ENCODE measurements at places on chromosomes 11 and 22.

DNA sequence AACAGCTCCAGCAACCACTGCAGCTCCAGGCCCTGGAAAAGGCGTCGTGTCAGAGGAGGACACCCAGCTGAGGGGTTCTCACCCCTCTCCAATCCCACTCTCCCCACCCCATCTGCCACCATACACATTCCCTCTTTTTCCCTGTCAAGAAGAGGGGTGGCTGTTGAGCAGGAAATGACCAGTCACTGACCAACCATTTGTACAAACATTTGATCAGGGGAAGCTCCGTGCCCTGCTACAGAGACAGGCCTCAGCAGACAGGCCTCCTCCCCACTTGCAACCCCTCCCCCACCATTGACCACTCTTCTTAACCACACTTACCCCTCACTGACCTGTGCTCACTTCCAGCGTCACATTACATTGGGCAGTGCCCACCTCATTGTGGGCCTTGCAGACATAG, 2.3 kb upstream of the VSIG2 start:
- DNase-seq: no peak

- no peak for DNase-seq
Measured at GRCh38 chr11:75733431-75734107, 15.9 kb downstream of the MOGAT2 start.

DNA sequence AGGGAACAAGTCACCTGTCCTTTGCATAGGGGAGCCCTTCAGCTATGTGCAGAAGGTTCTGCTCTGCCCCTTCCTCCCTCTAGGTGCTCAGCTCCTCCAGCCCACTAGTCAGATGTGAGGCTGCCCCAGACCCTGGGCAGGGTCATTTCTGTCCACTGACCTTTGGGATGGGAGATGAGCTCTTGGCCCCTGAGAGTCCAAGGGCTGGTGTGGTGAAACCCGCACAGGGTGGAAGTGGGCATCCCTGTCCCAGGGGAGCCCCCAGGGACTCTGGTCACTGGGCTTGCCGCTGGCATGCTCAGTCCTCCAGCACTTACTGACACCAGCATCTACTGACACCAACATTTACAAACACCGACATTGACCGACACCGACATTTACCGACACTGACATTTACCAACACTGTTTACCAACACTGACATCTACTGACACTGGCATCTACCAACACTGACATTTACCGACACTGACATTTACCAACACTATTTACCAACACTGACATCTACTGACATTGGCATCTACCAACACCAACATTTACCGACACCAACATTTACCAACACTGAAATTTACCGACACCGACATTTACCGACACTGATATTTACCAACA, 71.9 kb upstream of the PPP6R3 start:
- DNase-seq: no peak

- DNase-seq: no peak
Measured at GRCh38 chr11:22786475-22786874, 43.1 kb downstream of the SVIP start.

DNA sequence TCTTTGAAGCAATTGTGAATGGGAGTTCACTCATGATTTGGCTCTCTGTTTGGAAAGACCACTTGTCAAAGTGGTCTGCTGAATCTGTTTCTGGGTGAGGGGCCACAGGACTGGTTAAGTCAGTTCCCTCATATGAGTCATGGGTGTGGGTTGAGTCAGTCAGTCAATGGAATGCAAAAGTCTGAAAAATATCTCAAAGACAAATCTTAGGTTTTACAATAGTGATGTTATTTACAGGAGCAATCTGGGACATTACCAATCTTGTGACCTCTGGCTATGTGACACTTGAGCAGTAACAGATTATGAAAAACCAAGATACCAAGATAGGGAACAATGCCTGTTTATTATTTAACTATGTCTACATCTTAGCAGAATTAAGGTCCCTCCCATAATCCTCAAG, 311.6 kb downstream of the AASDHPPT start:
- no peak for DNase-seq

GRCh38 chr11:77758331-77758730, 62.2 kb downstream of the RSF1 start:
- no peak for DNase-seq

DNA sequence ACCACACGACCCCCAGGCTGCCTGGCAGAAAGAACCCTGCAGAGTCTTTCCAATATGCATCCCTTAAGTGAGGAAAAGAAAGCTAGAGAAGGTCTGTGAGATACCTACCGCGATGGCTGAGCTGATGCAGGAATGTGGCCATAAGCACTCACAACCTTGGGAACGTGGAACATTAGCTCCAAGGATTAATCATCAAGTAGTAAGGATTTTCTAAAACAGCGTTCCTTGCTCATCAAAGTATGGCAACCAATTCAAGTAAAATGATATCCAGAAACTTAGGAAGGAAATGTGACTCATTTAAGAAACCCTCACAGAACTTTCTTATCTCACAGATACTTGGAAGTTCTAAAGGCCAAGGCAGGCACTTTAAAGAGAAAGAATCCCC, 12.8 kb downstream of the PACSIN2 start:
- DNase-seq: no peak

DNA sequence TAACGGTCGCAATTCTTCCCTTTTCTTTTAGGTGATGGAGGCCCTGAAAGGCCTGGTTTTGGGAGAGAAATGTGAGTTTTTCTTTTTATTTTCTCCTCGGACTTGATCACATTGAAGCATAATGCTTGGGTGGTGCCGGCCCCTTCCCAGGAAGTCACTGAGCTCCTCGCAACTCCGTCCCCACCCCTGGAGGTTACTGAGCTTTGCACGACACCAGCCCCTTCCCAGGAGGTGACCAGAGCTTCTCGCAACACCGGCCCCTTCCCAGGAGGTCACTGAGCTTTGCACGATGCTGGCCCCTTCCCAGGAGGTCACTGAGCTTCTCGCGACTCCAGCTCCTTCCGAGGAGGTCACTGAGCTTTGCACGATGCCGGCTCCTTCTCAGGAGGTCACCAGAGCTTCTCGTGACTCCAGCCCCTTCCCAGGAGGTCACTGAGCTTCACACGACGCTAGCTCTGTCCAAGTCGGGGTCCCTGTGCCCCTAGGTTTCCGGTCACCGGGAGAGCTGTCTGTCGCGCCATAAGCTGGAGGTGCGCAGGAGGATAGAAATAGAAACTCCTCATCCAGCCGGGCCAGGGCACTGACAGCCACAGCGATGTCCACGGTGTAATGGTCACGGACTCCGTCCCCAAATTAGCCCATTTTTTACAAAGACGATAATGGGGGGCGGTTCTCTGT, 586.4 kb downstream of the BRD1 start:
- no peak for DNase-seq

GRCh38 chr22:46212195-46212594, 37.9 kb downstream of the CDPF1 start:
- no peak for DNase-seq

GRCh38 chr11:554428-555226, 5.9 kb downstream of the LMNTD2 start:
- DNase-seq: peak; percentile 44

DNA sequence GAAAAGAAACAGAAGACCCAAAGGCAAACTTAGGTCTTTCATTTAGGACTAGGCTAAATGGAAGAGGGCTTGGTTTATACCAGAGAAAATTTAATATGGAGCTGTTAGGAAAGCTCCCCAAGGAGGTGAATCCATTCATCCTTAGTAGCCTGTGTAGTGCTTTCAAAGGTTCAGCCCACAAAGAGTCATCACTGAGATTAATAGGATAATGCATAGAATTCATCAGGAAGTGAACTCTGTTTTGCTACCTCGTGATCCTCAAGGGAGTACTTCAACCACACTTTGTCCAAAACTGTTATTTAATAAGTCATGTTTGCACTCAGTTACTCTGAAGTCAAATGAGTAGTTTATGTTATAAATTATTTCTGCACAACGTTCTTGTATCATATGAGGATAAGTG, 43.3 kb upstream of the MMP7 start:
- DNase-seq: no peak

DNA sequence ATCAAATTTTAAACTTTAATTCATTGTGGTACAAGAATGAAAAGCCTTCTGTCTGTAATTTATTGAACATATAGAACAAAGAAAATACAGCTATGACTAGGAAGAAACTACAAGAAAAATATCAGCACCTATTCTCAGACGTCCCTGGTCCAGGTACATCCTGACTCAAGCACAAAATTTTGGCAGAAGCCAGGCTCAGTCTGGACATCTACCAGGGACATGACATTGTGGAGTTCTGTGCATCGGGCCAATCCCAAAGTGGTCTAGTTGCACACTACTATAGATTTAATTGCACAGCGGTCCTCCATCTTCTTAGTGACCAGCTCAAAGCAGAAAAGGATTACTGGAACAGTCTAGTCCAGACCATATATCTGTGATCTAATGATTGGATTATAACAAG, 15.7 kb upstream of the CD59 start:
- no peak for DNase-seq

DNA sequence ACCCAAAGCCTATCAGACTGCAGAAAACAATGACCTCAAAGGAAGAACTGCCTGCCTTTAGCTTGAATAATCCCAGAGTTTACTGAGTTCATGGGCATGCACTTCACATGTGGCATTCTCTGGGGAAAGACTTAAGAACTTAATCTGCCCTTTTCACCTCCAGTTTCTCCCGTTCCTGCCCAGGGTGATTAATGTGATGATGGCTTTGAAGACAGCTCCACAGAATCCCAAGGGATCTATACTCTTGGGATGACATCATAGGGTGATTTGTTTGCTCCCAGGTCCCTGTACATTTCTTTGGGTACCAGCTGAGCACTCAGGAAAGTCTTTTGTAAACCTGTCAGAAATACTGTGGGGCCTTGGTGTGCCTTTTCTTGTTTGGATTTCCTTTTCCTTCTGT, 14.0 kb downstream of the FJX1 start:
- DNase-seq: no peak

DNA sequence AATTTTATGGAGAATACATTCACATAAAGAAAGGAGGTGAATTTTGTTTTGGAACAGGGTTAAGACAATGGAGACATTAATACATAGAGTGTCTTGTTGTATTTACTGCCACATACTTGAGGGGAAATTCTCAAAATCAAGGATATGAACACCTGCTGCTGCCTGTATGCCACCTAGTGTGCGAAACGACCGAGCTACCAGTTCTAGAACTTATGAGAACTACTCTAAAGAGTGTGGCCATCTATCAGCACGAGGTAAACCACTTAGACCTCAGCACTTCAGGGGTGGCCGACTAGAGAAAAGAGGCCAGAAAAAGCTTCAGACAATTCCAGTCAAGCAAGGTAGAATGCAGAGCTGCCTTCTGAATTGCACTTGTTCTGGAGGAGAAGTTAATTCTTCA, 1.5 kb upstream of the AGBL2 start:
- no peak for DNase-seq

GRCh38 chr11:35619855-35620640, 1.8 kb downstream of the FJX1 start:
- DNase-seq: peak; percentile 4

GRCh38 chr11:27388869-27389268, 25.9 kb upstream of the CCDC34 start:
- DNase-seq: no peak

- no peak for DNase-seq
Measured at GRCh38 chr22:44046485-44047141, 22.5 kb downstream of the PARVB start.

DNA sequence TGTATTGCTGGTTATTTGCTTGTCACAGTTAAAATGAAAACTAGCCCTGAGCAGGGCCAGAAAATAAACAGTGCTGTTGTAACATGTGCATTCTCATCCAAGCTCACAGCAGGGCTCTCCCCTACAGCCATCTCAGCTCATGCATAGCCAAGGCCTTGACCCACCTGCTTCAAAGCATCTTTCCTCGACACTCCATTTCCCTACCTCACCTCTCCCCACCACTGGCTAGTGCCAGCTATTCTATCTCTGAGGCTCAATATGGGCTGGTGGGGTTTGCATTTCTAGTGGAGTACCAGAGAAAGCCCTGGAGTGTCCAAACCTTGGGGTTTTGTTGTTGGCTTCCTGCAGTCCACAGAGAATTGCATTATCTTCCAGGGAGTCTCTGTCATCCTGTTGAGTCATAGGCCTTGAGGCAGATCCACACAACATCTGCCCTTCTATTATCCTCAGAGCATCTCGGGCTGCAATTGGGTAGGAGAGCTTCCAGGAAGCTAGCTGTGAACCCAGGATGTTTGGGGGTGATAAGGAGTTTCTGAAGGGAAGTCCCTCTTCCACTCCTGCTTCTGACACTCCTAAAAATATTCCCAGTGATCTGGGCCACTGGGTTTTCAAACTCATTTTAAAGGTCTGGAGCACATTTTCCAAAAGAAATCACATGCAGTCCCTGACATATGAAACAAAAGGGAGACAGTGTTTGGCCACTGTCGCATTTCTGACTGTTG, 36.1 kb upstream of the AMOTL1 start:
- no peak for DNase-seq

- DNase-seq: no peak
Measured at GRCh38 chr11:10414181-10414580, 40.9 kb upstream of the AMPD3 start.

Data from caudate nucleus (tissue), 63 donors.